Natural killer cell (primary cell): ENCODE measurements at places on chromosomes 6 and 20. TPM values are rescaled to one million over a fixed set of nuclear protein-coding genes. Genes with fewer than 3 reads are reported as not detected.

The LKAAEAR1 gene
- not detected for total RNA-seq

The KHDC1L gene
- total RNA-seq: 2.1 TPM

The EYA4 gene
- not detected for total RNA-seq

The BFSP1 gene
- total RNA-seq: 7.3 TPM

The RAET1E gene
- not detected for total RNA-seq

The VSX1 gene
- total RNA-seq: not detected

The MATN4 gene
- total RNA-seq: not detected

The WFDC8 gene
- total RNA-seq: not detected

The COL10A1 gene
- not detected for total RNA-seq

The RIN2 gene
- 2.7 TPM for total RNA-seq

The OLIG3 gene
- not detected for total RNA-seq

The SLPI gene
- not detected for total RNA-seq

The MYCT1 gene
- 0.64 TPM for total RNA-seq

The CEP85L gene
- total RNA-seq: 82.0 TPM

The SMLR1 gene
- total RNA-seq: not detected

The HLA-DMA gene
- 39.2 TPM for total RNA-seq

The NINL gene
- 3.1 TPM for total RNA-seq

The RAB44 gene
- total RNA-seq: 0.70 TPM

The SLC17A3 gene
- total RNA-seq: 1.6 TPM

The GABRR1 gene
- total RNA-seq: not detected

The GPR6 gene
- not detected for total RNA-seq

The CSNK2A1 gene
- 88.9 TPM for total RNA-seq

The ZNF311 gene
- total RNA-seq: 0.29 TPM

The CAGE1 gene
- total RNA-seq: 1.3 TPM

The TRAPPC3L gene
- total RNA-seq: not detected

The TP53TG5 gene
- total RNA-seq: not detected

The SRMS gene
- total RNA-seq: 0.23 TPM

The OCSTAMP gene
- total RNA-seq: not detected

The KIF6 gene
- not detected for total RNA-seq

The RHAG gene
- not detected for total RNA-seq

The PCSK2 gene
- not detected for total RNA-seq

The TBXT gene
- not detected for total RNA-seq

The TSBP1 gene
- total RNA-seq: not detected

The BPI gene
- not detected for total RNA-seq

The TMEM200A gene
- total RNA-seq: 0.16 TPM

The IL22RA2 gene
- not detected for total RNA-seq

The C20orf202 gene
- total RNA-seq: 0.75 TPM

The EPB41L1 gene
- total RNA-seq: 0.21 TPM

The TMEM14C gene
- total RNA-seq: 14.3 TPM

The ITPR3 gene
- total RNA-seq: 45.5 TPM

The ERVFRD-1 gene
- not detected for total RNA-seq

The OXT gene
- not detected for total RNA-seq

The HDGFL1 gene
- total RNA-seq: not detected

The HLA-DOA gene
- 3.6 TPM for total RNA-seq

The C6orf62 gene
- 130 TPM for total RNA-seq

The MRPL2 gene
- total RNA-seq: 33.4 TPM

The TOMM6 gene
- 109 TPM for total RNA-seq

The ETV7 gene
- total RNA-seq: 2.8 TPM

The SYCP2L gene
- 0.82 TPM for total RNA-seq

The ASIP gene
- total RNA-seq: not detected

The HLA-DOB gene
- total RNA-seq: 4.2 TPM

The C4A gene
- 5.0 TPM for total RNA-seq

The PREX1 gene
- total RNA-seq: 392 TPM
